ENCODE measurements at places on chromosomes 1 and 21.

GRCh38 chr21:29235714-29236197, 63.0 kb upstream of the BACH1 start:
- DNase-seq, result no peak

GRCh38 chr1:93694819-93695218, 13.2 kb upstream of the BCAR3 start:
- DNase-seq, result no peak

DNA sequence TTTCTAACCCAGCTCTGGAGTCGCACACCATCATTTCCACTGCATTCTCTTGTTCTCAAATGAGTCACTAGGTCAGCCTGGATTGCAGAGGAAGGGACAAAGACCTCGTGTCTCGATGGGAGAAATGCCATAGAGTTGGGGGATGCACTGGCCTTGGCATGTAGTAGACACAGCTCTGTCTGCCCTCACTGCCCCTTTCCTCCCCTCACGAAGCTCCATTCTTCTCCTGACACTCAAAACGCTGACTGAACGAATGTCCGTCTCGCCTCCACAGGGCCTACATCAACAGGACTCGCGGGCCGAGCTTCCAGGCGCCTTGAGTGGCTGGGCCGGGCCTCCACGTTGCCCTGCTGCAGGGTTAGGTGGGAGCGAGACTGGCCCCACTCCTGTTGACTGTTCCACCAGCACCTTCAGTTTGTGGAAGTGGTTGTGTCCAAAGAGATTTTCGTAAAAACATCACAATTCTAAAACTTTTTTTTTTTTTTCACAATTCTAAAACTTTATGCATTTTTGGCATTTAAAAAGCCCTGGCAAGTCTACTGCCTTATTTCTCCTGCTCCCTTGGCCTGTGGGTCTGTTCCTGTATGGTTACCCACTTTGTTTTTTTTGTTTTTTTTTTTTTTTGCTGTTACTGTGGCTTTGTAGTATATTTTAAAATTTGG, 18.8 kb downstream of the PKNOX1 start:
- DNase-seq, result no peak

- no peak for DNase-seq
Measured at GRCh38 chr1:238396140-238396539, 505.4 kb upstream of the ZP4 start.

DNA sequence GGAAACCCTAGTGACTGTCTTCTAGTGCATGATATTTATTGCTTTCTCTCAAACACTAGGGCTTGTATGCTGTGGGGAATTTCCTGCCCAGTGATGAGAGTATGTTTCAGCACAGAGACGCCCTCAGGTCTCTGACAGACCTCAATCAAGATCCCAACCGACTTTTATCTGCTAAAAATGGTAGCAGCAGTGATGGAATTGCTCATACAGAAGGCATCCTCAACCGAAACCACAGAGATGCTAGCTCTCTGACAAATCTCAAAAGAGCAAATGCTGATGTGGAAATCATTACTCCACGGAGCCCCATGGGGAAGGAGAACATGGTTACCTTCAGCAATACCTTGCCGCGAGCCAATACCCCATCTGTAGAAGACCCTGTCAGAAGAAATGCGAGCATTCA, 41.3 kb downstream of the PLPPR4 start:
- DNase-seq, result no peak

Measured in stimulated activated CD4-positive, alpha-beta T cell treated with anti-CD3 and anti-CD28 coated beads, Interleukin-2, amount 100 ng/mL, for 48 hours (primary cell).